NCI-H1092 treated with DMSO at 0.1 percent for 48 hours (cell line): ENCODE measurements at places on chromosomes 3 and 15.

GRCh38 chr15:56640549-56640948 is 92.8 kb downstream of the ZNF280D start:
- no peak for DNase-seq

GRCh38 chr3:133138017-133138416 is 99.8 kb downstream of the TMEM108 start:
- no peak for DNase-seq

- no peak for DNase-seq
Measured at GRCh38 chr15:39860200-39860599, 59.9 kb downstream of the GPR176 start.

GRCh38 chr3:125052624-125053303 is 3.0 kb downstream of the HEG1 start:
- peak; percentile 6 for DNase-seq

GRCh38 chr3:42116466-42116865 is 25.3 kb downstream of the TRAK1 start:
- DNase-seq = no peak

DNA sequence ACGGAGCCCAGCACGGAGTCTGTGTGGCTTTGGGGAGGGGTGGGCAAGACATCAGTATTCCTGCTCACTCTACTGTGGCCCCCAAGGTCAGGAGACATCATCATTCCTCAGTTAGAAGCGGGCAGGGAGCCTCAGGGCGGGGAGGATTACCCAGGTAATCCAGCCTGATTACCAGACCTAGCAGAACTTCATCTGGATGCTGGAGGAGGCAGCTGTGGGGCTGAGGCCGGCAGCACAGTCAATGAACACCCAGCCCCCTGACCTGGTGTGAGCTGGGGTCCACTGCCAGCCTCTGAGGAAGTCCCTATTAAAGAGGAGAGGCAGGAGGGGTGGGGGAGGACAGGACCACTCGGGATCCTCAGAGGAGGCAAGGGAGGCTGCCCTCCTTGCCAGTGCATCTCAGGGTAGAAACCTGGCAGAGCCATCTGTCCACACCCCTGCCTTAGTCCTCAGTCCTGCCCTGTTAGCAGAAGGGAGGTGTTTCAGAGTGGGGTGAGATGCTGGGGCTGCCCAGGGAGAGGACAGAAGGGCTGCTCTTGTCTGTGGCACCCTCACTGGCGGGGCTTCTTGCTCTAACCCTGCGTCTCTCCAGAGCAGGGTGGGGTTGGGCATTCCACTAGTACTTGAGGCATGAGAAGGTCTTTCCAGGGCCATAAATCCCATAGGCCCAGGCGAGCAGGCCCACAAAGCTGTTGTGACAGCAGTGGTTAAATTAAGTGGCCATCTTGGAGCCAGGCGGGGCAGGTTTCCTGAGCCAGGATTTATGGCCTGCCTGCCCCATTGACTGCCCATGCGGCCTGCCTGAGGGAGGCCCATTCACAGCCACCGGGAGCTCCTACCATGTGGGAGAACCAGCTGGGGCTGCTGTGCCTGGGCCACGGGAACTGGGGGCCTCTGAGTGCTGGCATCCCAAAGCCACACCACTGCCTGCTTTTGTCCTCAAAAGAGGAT is 82.1 kb downstream of the LINGO1 start:
- no peak for DNase-seq

- no peak for DNase-seq
Measured at GRCh38 chr3:71051893-71052687, 531.4 kb downstream of the FOXP1 start.

DNA sequence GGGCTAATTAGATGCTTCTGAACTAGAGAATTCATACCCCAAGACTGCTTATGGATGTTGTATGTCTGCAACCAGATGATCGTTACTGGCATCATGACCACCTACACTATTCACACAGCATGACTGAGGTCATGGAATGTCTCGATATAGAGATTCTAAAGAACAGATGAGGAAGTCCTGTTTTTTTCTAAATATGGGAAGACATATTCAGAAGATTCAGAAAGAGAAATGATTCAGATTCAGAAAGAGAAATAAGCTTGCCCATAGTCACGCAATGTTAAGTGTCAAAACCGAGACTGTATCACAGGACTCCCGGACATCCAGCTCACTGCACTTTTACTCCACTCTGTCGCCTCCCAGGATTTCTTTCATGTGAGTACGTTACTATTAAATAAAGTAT is 136.2 kb downstream of the TPRG1 start:
- DNase-seq = no peak

DNA sequence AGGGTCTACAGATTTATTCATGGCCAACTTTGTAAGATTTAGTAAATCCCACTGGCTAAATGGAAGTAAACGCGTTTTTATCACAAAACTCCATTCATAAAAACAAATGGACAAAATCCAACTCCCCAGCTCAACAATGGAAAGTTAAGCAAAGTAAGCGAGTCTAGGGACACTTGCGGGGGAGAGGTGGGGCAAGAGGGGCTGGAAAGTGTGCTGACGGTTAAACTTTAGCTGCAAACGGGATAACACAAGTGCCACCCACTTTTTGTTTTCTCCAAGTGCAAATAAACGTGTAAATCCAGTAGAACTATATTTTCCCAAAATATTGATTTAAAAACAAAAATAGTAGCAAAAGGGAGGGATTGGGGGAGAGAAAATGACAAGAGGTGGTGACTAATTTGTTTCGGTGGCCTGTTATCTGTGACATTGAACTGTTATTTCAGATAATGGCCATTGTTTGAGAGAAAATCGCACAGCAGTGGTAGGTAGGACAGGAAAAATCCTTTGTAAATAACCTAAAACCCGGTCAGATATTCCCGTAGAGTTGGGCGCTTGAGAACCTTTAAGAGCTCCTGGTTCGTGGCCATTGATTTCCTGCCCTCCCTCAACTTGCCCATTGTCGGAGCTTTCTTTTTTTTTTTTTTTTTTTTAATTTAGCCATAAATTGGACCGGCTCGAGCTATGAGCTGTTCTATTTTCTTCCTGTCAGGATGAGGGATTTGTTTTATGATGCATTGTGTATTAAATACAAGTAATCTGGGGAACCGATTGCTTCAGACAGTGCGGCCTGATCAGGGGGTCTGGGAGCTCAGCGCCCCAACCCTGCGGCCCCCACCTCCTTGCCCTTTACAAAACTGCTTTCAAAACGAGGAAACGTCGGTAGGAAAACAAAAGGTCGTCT is 514.8 kb downstream of the MECOM start:
- no peak for DNase-seq

- DNase-seq = no peak
Measured at GRCh38 chr3:115248274-115248673, 101.2 kb upstream of the ZBTB20 start.

GRCh38 chr15:46778876-46779275 is 938.4 kb upstream of the SEMA6D start:
- DNase-seq = no peak

- DNase-seq = no peak
Measured at GRCh38 chr3:157398598-157398997, 38.1 kb upstream of the PTX3 start.

GRCh38 chr15:73691396-73691795 is 7.2 kb downstream of the CD276 start:
- DNase-seq = no peak

- DNase-seq = no peak
Measured at GRCh38 chr3:151795276-151795675, 18.6 kb upstream of the AADAC start.

DNA sequence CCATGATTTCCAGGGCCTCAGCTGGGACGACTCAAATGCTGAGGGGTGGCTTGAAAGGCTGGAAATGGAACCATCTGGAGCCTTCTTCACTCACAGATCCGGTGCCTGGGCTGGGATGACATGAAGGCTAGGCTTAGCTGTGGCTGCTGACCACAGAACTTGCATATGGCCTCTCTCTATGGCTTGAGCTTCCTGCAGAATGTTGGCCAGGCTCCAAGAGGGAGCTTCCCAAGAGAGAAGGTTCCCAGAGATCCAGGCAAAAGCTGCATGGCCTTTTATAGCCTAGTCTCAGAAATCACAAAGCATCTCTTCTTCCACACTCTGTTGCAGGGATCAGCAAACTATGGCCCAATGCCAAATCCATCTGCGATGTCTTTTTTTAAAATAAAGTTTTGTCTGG is 44.8 kb downstream of the GATM start:
- no peak for DNase-seq

DNA sequence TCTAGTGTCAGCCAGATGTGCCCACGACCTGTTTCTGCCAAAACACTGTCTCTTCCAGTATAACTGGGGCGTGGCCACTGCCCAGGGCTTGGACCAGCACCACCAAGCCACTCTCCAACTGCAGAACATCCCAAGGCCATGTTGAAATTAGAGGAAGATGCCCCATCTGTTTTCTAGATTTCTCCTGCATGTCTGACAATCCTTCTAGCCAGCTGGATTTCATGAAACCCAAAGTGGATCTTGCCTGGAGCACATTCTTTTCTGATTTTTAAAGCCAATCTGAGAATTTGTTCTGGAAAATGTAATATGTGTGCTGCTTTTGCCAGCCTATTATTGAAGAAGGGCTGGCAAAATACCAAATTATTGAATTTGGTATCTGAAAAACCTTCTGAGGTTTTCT is 182.5 kb downstream of the SLCO3A1 start:
- no peak for DNase-seq

GRCh38 chr3:99953596-99953995 is 135.9 kb downstream of the CMSS1 start:
- DNase-seq = no peak

GRCh38 chr3:123338620-123339061 is 110.2 kb downstream of the ADCY5 start:
- no peak for DNase-seq

GRCh38 chr15:88987591-88987933 is 74.4 kb upstream of the MFGE8 start:
- DNase-seq = no peak

DNA sequence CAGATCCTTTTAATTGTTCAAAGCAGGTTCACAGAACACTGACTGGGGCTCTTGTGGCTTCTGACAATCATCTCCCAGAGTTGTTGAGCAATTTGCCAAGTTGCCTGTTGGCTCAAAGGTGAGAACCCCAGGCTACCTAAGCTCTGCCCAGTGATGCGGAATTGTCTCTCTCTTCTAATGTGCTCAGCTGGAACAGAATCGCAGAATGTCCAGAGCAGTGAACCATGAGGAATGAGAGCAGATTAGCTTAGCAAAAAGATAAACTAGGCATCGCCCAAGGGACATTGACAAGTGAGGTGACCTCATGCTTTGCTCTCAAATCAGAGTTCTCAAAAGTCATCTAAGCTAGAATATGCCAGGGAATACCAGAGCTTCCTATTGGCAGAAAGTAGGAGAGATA is 148.1 kb downstream of the WDR76 start:
- DNase-seq = no peak

- no peak for DNase-seq
Measured at GRCh38 chr15:95839367-95839782, 491.1 kb upstream of the NR2F2 start.
